Cortex of kidney (tissue), 1 donor: ENCODE measurements at places on chromosomes 7 and 10.

DNA sequence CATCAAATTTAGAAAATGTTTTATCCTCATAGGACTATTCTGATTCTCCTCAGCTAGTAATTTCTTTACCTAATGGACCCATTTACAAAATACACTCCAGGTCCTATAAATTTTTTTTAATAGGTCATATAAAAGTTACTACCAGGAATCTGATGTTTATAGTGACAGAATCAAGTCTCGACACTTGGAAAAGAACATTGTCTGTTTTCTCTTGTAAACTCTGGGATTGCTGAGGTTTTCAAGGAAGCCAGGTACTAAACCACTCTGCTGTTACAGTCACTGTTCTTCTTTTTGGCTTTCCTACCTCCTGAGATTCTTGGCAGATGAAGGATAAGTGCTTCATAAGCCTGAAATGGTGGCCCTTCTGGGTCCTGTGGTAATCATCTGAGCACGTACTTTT is 493.1 kb downstream of the AUTS2 start:
- DNase-seq = no peak

DNA sequence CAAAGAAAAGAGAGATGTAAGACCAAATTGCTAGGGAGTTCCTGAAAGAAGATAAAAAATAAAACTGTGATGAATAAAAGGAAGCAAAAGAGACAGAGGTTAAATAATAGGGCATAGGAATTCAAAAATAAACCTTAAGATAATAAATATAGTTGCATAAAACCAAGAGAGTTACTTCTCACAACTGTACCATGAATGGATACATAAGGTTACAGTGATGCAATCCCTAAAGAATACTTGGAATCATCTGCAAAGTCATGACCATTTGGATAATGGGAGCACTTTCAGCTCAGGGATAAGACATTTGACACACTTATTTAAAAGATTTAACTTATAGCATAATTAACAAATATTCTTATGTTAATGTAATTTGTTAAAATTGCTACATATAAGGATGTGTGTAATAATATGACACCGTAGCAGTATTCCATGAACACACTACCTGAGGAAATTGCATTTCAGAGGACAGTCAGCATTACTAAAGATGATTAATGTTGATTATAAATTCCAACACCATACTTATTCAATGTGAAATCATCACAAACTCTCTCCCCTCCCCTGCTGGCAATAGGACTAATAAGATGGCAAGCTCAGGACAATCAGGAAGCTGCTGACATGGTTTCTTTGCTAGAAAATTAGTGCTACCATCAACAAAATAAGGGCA is 202.1 kb upstream of the AKR1E2 start:
- DNase-seq = no peak

DNA sequence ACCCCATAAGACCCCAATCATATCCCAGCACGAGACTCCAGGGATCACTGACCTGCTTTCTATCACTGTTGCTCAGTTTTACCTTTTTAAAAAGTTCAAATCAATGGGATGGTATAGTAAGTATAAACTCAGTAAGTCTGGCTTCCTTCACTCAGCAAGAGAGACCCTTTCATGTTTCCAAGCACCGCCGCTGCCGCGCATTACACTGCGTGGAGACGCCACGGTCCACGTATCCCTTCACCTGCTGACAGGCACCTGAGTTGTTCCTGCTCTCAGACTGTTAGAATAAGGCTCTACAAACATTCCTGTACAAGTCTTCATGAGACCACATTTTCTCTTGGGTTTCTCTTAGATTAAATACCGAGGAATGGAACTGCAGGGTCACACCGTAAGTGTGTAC is 28.3 kb downstream of the MAD1L1 start:
- DNase-seq = no peak

GRCh38 chr7:113008755-113009154 is 77.9 kb downstream of the GPR85 start:
- no peak for DNase-seq

- no peak for DNase-seq
Measured at GRCh38 chr10:78960316-78960800, 108.4 kb upstream of the ZMIZ1 start.

DNA sequence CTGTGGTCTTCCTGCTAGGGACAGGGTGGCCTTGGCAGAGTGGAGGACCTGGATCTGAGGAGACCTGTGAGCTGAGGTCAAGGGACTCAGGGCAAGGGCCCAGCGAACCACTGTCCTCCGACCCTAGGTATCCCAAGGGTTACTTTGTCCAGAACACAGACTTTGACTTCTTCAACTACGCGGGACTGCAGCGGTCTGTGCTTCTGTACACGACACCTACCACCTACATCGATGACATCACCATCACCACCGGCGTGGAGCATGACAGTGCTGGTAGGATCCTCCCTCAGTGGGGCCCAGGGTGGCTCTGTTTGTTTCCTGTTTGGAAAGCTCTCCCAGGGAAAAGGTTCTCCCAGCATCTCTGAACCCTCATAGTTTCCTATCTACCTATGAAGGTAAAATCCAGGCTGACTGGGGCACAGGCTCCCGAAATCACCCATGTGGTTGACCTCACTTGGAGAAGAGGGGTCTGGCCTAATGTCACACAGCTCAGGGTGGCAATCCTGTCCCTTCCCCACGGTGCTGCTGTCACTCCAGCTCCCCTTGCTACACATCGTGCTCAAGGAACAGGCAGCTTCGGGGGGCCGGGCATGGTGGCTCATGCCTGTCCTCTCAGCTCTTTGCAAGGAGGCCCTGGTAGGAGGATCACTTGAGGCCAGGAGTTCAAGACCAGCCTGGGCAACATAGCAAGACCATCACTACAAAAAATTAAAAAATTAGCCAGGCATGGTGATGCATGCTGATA is 57.6 kb downstream of the ZNF727 start:
- no peak for DNase-seq

DNA sequence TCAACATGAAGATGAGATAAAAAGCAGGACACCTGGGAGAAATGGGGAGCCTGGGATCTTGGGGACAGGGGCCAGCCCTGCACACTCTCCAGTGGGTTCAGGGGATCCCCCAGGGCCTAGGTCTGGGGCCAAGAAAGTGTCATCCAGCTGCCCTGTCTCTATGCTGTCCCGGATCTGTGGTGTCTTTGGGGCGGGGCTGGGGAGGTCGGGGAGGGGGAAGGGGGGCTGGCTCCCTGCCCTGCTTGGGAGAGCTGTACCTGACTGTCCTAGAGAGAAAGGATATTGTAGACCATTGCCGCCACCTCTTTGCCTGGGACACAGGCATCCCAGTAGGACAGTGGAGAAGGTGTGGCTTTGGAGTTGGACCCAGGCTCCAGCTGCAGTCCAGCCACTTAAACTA is 7.0 kb upstream of the SPACDR start:
- DNase-seq = no peak

DNA sequence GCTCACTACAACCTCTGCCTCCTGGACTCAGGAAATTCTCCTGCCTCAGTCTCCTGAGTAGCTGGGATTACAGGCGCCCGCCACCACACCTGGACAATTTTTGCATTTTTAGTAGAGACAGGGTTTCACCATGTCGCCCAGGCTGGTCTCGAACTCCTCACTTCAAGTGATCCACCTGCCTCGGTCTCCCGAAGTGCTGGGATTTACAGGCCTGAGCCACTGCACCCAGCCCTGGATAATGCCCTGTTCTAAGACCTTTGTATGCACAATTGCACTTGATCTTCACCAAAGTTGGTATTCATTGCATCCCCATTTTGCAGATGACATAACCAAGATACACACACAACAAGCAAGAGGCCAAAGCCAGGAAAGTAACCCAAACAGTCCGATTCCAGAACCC is 97.7 kb upstream of the CARD11 start:
- no peak for DNase-seq

GRCh38 chr7:141381794-141382427 is 169.3 kb upstream of the AGK start:
- DNase-seq = no peak

- no peak for DNase-seq
Measured at GRCh38 chr10:6563075-6563474, 17.0 kb downstream of the PRKCQ start.

- DNase-seq = no peak
Measured at GRCh38 chr7:81600608-81601007, 169.2 kb downstream of the HGF start.

GRCh38 chr7:66281678-66282590 is 76.8 kb downstream of the TPST1 start:
- no peak for DNase-seq

DNA sequence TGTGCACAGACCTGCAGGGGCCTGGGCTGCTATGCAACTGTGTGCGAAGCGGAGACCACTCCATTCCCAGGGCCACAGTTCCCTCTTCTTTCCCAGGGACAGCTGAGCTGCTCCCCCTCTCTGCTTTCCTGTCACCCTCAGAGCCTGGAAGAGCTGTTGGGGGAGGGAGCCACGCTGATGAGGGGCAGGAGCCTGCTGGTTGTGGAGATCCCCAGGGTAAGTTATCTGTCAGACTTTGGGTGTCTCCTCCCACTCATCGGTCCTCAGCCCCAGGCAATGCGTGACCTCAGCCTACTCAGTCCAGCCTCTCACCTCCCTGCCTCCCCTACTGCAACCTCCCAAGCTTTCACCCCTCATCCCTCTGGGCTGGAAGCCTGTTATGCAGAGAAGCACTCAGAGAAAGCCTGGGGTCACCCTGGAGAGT is 53.5 kb downstream of the ZNF467 start:
- no peak for DNase-seq

- DNase-seq = no peak
Measured at GRCh38 chr7:99121496-99122021, 22.3 kb downstream of the SMURF1 start.

GRCh38 chr10:11491087-11491486 is 120.4 kb downstream of the USP6NL start:
- DNase-seq = no peak

DNA sequence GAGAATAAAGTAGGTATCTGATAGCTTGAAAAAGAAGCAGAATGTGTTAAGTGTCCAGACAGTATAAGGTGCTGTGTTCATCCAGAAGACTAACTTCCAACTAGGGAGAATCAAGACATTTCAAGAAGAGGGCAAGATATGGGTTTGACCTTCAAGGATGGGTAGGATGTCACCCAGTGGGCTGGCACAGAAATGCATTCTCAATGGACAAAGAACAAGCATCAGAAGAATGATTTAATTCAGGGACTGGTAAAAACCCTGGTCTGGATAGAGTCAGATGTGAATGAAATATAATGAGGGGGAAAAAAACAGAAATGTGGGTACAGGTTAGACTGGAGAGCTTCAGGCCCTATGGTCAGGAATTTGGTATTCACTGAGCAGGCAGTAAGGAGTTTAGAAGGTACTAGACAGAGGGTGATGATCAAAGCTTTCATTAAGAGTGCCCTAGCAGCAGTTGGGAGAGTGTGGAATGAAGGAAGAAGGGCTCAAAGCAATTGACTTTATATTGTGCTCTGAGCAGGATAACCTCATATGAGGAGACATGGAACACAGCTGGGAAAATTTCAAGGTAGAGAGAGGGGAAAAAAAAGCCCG is 180.7 kb upstream of the ANK3 start:
- no peak for DNase-seq

- no peak for DNase-seq
Measured at GRCh38 chr10:63157845-63158624, 24.9 kb downstream of the NRBF2 start.

GRCh38 chr10:113576852-113577251 is 24.0 kb downstream of the HABP2 start:
- no peak for DNase-seq

GRCh38 chr7:144763291-144763690 is 72.6 kb downstream of the TPK1 start:
- DNase-seq = no peak

GRCh38 chr10:69780077-69780476 is 21.6 kb upstream of the COL13A1 start:
- DNase-seq = no peak
